ENCODE measurements at places on chromosomes 3 and 15.

DNA sequence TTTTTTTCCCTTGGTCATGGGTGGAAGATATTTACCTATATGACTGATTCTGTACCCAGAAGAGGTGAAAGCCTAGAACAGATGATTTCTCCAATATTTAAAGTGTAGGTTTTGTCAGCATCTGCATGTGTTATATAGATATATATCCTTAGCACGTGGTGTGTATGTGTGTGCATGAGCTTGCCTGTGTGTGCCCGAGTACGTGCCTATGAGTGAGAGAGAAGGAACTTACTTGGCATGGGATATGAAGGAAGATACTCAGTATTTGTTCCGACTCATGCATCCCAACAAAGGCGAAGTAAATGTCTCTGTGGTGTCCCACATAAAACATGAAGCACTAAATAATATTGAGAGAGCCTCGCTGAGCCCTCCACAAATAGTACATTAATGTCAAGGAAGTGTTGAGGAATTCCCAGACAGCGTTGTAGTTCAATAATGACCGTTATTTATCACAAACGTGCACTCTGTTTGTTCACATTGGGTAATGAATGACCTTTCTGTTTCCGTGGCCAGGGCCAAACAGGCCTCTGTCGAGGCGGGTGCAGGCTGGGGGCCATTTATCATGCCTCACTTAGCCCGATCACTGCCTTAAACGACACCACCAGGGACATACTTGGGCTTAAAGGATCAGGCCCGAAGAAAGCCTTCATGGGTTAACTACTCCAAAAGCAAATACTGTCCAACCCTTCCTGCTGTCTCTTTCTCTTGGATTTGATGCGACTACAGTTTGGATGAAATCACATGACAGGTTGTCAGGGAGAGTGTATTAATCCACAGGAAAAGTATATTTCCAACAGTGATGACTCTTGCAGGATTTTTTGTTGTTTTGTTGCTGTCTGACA, 267.7 kb downstream of the PTPRG start:
- DNase-seq, result no peak

DNA sequence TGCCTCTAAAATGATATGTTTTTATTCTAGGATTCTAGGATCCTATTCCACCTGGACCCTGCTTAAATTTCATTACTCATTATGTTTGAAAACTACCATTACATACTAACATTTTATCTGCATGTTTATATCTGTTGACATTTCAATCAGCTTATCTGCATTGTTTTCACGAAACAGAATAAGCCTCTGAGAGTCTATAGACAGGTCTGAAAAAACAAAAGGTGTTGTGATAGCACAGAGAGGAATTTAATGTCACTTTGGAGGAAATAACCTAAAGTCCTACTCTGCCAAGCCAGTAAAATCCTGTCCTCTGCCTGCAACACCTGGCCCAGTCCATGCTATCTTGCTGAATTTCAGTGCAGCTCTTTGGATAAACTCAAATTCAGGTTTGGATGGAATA, 315.2 kb downstream of the ZBTB20 start:
- no peak for DNase-seq

DNA sequence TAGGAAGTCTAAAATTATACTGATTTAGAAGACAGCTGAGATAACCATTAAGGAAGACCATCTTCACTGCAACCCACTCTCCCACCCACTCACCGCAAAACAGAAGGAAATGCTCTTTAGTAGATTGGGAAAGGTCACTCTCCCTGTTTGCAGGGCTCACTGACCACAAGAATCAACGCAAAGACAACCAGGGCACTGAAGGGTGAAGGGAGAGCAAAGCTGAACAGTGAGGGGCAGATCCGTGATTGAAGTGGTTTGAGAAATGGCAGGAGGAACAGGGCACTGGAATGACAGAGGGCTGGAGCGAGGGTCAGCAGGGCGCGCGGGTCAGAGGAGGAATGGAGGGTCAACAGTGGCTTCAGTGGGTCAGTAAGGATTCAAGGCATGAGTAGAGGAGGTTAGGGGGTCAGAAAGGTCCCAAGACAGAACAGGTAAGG, 520 bp downstream of the MESD start:
- DNase-seq, result peak; percentile 55

DNA sequence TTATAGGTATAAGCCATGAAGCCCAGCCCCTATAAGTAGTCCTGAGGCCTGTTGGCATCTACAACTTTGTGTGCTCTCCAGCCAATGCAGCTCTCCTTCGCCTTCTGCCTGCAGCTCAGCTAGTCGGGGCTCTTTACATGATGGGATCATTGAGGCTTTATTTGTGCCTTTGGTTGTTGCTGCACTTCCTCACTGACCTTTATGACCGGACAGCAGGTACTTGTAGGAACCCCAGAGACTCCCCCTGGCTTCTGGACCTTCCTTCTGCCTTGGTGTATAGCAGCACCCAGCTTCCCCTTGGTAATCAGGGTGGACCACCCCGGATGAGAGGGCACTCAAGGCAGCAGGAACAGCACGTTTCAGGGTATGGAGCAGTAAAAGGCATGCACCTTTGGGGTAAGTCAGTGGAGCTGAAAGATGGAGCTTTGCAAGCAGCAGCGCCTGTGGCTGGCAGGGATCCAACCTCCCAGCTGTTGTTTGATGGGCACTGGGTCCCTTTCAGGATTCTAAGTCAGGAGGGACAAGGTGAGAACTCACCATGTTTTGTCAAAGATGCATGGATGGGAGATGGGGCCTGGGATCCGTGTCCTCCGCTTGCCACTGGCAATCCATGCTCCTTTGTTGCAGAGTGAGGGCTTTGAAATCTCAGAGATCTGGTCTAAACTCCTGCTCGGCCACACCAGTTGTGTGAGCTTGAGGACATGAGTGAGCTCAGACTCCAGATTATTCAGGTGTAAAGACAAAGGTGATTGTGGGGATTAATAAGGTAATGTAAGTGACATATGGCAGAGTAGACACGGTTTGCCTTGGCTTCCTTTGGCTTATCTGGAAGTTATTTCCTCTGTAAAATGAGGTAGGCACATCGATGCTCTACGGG, 65.1 kb upstream of the KLF13 start:
- DNase-seq, result no peak

DNA sequence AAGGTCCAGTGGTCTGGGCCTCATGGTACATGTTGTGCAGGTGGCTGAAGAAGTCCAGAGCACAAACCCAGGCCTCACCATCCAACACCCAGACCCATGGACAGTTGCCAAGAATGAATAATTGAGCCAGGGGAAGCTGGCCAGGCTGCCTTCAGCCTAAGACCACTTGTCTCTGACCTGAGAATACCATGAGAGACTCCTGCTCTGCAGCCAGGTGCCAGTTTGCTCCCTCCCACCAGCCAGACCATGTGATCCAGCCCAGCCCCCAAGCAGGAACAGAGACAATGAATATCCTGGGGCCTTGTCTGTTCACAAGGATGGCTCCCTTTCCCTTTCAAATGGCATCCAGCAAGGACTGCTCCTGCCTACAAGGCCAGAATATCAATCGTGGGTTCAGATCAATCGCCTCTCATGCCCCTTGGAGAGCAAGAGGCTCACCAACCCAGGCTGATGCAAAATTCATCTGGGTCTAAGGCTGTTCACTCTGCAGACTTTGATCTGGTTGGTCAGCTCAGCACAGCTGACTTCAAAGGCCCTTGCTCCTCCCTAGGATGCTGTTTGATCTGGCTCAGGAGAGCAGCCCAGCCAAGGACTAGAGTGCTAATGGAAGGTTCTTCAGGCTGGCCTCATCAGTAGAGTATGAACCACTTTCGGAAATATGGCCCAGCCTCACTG, 13.4 kb downstream of the TRAIP start:
- DNase-seq, result no peak

GRCh38 chr3:9776896-9777693, 7.3 kb upstream of the CAMK1 start:
- no peak for DNase-seq

- DNase-seq, result no peak
Observed at GRCh38 chr3:25478211-25478757, 50.2 kb downstream of the RARB start.

DNA sequence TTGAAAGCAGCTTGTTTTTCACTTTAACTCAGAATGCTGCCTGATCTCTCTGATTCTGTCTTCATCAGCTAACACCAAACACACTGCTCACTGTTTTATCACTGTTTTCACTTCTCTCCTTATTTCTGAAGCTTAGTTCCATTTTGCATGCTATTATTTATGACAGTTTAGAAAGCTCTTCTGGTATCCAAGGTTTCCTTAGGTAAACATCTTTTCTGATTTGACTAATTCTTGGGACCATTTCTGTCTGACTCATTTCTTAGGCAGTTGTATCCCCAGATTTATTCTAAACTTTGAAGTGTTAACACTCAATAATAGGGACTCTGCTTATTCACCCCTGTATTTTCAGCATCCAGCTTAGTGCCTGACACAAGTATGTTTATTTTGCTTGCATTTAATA, 167.7 kb downstream of the BCHE start:
- DNase-seq, result no peak

GRCh38 chr3:134810052-134810435, 15.0 kb downstream of the EPHB1 start:
- DNase-seq, result no peak

DNA sequence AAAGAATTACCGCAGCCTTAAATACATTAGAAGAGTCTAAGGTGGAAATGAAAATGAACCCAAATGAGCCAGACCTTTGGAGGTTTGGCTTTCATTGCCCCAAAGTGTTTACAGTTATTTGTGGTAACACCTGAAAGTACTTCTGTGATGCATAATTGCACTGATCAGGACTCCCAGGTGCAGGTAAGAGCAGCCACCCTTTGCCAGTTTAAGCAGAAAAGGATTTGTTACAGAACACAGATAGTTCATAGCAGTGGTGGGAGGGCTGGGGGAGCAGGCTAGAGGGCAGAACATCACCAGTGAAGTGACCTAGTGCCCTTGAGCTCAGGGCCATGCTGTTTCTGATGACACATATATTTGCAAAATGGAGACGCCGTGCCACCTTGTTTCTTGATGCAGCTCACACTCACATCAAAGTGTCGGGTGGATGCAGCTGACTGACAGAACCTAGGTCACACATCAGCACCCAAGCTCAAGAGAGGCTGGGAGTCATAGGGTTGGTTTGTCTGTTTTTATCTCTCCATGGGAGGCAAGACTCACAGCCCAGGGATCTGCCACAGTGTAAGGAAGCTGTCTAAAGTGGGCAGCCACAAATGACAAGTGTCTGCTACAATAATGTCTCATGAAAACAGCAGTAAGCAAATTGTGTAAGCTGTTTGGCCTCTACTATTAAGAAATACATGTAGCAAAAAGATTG, 49.1 kb downstream of the NEK11 start:
- DNase-seq, result peak; percentile 47

GRCh38 chr3:9916346-9916733, 558 bp upstream of the IL17RC start:
- peak; percentile 73 for DNase-seq

- no peak for DNase-seq
Observed at GRCh38 chr15:58257776-58258325, 119.7 kb downstream of the AQP9 start.

DNA sequence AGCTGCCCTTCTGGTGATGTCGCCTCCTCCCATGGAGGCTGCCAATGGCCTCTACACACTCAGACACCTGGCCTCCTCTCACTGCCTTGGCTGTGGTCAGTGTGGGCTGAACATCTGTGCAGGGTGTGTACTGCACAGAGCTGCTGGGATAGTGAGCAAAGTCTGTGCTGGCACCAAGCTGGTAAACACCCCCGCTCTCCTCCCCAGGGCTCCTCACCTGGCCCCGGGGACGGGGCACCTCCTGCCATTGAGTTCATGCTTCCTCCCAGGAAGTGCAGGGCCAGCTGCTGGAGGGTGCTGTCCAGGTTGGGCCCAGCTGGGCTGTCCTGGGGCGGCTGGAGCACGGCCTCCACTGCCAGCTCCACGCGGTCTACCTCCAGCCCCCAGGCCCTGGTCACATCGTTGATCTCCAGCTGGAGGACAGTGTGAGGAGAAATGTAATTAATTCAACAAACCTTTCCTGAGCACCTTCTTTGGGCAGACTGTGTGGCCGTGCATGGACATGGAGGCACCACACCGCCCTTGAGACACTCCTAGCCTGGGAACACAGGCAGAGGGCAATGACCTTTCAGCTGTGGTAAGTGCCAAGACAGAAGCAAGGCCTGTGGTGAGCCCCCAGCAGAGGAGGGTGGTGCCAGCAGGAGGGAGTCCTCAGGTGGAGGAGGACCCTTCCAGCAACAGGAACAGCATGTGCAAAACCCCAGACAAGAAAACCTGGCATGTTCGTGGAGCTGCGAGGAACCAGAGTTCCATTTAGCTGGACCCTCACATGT, 6.8 kb downstream of the STOML1 start:
- no peak for DNase-seq

DNA sequence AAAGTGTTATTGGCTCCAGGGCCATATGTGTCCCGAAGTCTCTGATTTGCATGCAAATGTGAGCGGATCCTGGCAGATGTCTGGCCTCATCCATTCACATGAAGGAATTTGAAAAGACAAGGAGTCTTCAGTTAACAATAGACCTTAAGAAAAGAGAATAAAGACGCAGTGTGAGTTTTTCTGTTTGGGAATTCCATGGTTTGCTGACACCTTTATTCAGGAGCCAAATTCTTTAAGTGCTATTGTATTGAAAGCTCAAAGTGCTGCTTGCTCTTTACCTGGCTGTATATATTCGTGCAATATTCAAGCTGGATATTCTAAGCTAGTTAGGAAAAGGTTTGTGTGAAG, 2.2 kb downstream of the LRRN1 start:
- no peak for DNase-seq

- DNase-seq, result no peak
Observed at GRCh38 chr3:53846134-53846850, at the start of the genes CHDH and IL17RB. CHDH (minus strand) TSS chr3:53846419; CDS start chr3:53824008, 22,411 bp downstream. IL17RB (plus strand) TSS chr3:53846568; CDS start chr3:53846589, 21 bp downstream.

DNA sequence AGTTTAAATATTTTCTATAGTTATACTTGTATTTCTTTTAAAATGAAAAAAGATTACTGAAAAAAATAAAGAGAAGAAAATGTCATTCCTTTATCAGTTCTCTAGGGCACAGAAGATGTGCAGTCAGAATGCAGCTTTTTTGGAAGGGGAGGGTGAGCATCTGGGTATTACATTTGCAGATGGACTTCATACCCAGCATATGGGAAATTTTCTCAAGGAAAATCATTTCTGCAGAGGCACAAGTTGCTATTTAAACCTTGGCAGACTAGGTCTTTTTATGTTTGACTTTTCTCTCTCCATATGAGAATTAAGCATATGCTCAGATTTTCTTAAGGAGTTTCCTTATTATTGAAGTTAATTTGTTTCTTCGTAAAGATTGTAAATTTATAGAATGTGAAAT, 39.5 kb upstream of the ZNF385D start:
- no peak for DNase-seq

Measured in OCI-M1 (cell line).